ENCODE measurements at places on chromosomes 2 and 18. TPM values are rescaled to one million over a fixed set of nuclear protein-coding genes. Genes with fewer than 3 reads are reported as not detected.

The TEKT4 gene
- total RNA-seq, result not detected

The CLHC1 gene
- total RNA-seq, result 1.9 TPM

GRCh38 chr2:54440050-54440449 lies 16.1 kb upstream of the SPTBN1 start:
- no peak for DNase-seq

GRCh38 chr2:86785456-86785855 lies 5.3 kb downstream of the CD8A start:
- DNase-seq, result no peak

The FOXI3 gene
- total RNA-seq, result not detected
